ENCODE measurements at places on chromosomes 5 and 9.

DNA sequence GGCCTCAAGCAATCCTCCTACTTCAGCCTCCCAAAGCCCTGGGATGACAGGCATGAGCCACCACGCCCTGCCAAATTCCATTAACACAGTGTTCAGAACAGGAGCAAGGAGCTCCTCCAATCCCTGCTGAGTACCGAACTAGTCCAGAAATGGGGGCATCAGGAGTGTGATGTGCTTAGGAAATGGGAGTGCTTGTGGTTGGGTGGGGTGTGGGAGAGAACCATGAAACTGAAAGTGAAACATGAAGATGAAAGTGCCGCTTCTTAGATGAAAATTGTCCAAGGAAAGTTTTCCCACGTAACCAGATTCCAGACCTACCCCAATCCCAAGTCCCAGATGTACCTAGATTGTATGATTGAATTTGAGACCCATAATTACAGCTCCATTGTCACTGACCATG is 16.7 kb upstream of the ZNF131 start:
- no peak for DNase-seq

- DNase-seq: no peak
Observed at GRCh38 chr5:152376886-152377285, 28.2 kb downstream of the NMUR2 start.

DNA sequence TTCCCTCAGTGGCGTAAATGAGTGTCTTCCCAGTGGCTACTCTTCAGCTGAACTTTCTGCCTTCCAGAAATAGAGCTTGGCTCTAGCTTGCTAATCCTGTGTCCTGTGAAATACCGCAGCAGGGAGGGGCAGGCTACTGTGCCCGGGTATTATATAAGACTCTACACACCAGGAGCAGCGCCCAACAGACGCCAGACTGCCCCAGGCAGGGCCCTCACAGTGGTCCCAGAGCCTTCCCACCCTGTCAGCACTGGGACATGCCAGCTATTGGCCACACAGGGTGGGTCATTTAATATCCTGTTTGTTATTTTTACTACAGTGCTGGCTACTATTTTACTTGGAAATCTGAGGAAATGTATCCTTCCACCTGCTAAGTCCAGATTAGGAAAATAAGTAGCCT is 121.0 kb downstream of the FEM1C start:
- DNase-seq: no peak

GRCh38 chr9:79671558-79671957 is 99.8 kb downstream of the TLE4 start:
- no peak for DNase-seq

GRCh38 chr5:106545325-106545724 is 1125.4 kb downstream of the EFNA5 start:
- DNase-seq: no peak

All from SW480 (cell line).